ENCODE measurements at places on chromosomes 1 and 21. TPM values are rescaled to one million over a fixed set of nuclear protein-coding genes. Genes with fewer than 3 reads are reported as not detected.

Gene CNTN2
- not detected for total RNA-seq

Gene KRTAP12-3
- not detected for total RNA-seq

Gene OLFM3
- not detected for total RNA-seq

Gene S1PR1
- 2.7 TPM for total RNA-seq

Gene KRTAP19-3
- not detected for total RNA-seq

Gene TRIM67
- 0.15 TPM for total RNA-seq

Gene OR10J1
- total RNA-seq, result not detected

Gene LIPI
- not detected for total RNA-seq

Gene VWA5B1
- not detected for total RNA-seq

Gene OR14K1
- not detected for total RNA-seq

Gene CRP
- not detected for total RNA-seq

Gene WNT2B
- 3.3 TPM for total RNA-seq

Gene CHI3L1
- 3,366 TPM for total RNA-seq

Gene RGS1
- total RNA-seq, result not detected

Gene CELA3B
- not detected for total RNA-seq

Gene PLPPR5
- not detected for total RNA-seq

Gene CD84
- not detected for total RNA-seq

Gene SH2D1B
- total RNA-seq, result not detected

Gene TMEM125
- not detected for total RNA-seq

Gene CFHR5
- total RNA-seq, result not detected

Gene ADAM30
- not detected for total RNA-seq

Gene S100A9
- total RNA-seq, result not detected

All from cardiac ventricle fibroblast (primary cell).